HCT116 (cell line): ENCODE measurements at places on chromosomes 7 and 10.
A peak's percentile ranks its signal among the peaks of the same experiment; 100 is the strongest.

DNA sequence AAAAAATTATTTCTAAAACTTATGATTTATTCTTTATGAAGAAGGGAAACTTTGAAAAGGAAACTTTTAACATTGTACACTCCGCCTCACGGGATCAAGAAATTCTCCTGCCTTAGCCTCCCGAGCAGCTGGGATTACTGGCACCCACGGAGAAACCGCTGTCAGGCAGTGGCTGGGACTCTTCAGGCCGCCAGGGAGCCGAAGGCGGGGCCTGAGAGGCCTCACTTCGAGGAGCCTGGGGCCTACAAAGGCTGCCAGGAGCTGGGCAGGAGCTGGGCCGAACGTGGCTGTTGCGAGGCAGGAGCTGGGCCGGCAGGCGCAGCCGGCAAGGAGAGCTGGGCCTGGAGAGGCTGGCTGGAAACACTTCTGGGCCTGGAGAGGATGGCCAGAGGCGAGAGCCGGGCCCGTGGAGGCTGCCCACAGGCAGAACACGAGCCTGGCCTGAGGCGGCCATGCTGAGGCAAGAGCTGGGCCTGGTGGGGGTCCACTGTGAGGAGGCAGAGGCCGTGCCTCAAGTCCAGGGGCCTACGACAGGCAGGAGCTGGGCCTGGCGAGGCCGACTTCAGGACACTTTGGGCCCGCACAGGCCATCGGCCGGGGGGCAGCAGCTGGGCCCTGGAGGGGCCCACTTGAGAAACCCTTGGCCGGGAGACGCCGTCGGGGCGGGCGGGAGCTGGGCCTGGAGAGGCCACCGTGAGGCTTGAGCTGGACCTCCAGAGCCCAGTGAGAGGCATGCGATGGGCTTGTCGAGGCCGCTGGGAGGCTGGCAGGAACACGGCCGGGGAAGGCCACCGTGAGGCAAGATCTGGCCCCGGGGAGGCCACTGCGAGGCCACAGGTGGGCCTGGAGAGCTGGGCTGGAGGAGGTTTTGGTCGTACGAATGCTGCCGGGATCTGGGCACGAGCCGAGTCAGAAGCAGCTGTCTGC, 23.7 kb downstream of the MDH2 start:
- no peaks in the 10 kb centered on the region for H3K27me3 ChIP-seq
- 0 out of 2 replicates have a peak, but pooled peaks cover 3% of the 10 kb centered on the region for H3K36me3 ChIP-seq
- H3K27ac ChIP-seq: no peak overlapping the region
- DNase-seq: no peak
- peaks cover 33% of the 10 kb centered on the region for H3K4me1 ChIP-seq

DNA sequence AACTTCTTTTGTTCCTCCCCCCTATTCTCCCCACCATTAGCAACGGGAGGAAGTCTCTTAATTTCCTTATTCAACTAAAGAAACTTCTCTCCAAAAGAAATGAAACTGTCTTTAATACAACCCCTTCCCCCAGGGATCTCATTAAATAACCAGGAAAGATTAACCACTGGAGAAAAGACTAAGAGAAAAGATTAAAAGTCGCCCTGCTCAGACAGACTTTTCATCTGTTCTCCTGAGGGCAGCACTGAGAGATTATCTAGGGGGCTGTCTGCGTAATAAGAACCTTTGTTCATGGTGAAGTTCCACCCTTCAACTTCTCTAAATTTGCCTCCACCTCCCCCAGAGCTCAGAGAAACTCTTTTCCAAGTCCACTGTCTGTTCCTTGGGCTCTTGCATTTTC, 105.5 kb downstream of the HGF start:
- no peak for DNase-seq
- no peaks in the 10 kb centered on the region for H3K27me3 ChIP-seq
- H3K27ac ChIP-seq: no peak overlapping the region
- no peaks in the 10 kb centered on the region for H3K36me3 ChIP-seq
- no peak overlapping the region for H3K4me3 ChIP-seq

GRCh38 chr10:18418541-18419215, 232.7 kb downstream of the NSUN6 start:
- no peaks in the 10 kb centered on the region for H3K4me1 ChIP-seq
- no peaks in the 10 kb centered on the region for H3K36me3 ChIP-seq
- no peak for DNase-seq

DNA sequence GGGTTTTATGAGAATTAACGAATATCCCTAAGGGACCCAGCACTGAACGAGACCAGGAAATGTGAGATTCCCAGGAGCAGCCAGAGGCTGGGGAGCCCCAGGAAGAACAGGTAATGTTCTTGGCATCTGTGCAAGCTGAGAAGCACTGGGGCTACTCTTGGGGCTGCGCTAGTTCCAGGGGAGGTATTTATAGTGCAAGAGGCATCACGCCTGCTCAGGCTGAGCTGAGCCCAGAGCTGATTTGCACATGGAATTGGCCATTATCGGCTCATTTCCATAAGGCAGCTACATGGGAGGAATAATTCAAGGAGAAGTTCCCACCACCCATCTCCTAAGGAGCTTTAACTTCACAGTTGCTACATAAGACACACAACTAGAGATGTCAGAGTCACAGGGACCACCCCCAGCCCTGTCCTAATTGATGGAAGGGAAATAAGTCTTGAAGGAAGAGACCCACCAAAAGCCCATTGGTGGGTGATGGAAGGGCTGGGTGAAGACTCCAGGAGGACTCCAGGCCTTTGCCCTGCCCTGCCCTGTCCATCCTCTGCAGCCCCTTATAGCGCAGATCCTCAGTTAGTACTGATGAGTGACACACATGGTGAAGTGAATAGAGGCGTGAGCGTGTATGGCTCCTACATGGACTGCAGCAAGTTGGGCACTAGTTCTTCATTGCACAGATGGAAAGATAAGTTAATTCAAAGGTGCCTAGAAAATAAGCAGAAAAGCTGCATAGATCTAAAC, 178.9 kb downstream of the GRID1 start:
- H3K4me3 ChIP-seq: no peak overlapping the region
- no peaks in the 10 kb centered on the region for H3K27me3 ChIP-seq
- no peak for DNase-seq
- H3K27ac ChIP-seq: no peak overlapping the region

DNA sequence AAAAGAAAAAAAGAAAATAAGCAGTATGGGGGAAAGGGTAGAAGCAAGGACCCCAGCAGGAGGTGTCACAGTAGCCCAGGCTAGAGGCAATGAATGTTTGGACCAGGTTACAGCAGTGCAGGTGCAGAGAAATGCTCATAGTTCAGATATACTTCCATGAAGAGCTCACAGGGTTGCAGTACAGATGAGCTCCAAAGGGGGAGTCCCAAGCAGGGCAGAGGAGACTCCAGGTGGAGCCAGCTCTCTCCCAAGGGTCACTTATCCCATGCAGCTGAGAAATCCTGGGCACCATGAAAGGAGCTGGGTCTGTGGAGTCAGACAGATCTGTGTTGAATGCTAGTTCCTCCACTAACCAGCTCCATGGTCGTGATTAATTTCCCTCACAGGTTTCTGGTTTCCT, 174.9 kb downstream of the C7orf25 start:
- H3K4me1 ChIP-seq: no peaks in the 10 kb centered on the region
- no peaks in the 10 kb centered on the region for H3K36me3 ChIP-seq

GRCh38 chr7:155299535-155300202, 2.0 kb downstream of the INSIG1 start:
- H3K4me3 ChIP-seq: peak overlapping the region; percentile 47
- H3K27me3 ChIP-seq: no peaks in the 10 kb centered on the region
- H3K36me3 ChIP-seq: peaks cover 5% of the 10 kb centered on the region; the same call in 1 of the 2 replicates

GRCh38 chr10:52387744-52388143, 73.7 kb downstream of the DKK1 start:
- no peak overlapping the region for H3K4me3 ChIP-seq
- no peak overlapping the region for H3K27ac ChIP-seq
- H3K36me3 ChIP-seq: no peaks in the 10 kb centered on the region

- H3K27me3 ChIP-seq: no peaks in the 10 kb centered on the region
- H3K27ac ChIP-seq: no peak overlapping the region
- no peak overlapping the region for H3K4me3 ChIP-seq
- no peaks in the 10 kb centered on the region for H3K36me3 ChIP-seq
- no peak for DNase-seq
These were observed 24.8 kb upstream of the ADARB2 start for GRCh38 chr10:1762076-1762475.

GRCh38 chr10:98424295-98425254, 9.6 kb upstream of the PYROXD2 start:
- peaks cover 8% of the 10 kb centered on the region for H3K36me3 ChIP-seq
- no peaks in the 10 kb centered on the region for H3K27me3 ChIP-seq
- no peak for DNase-seq
- no peaks in the 10 kb centered on the region for H3K4me1 ChIP-seq

GRCh38 chr7:128389085-128389617, 20.6 kb downstream of the IMPDH1 start:
- peaks cover 3% of the 10 kb centered on the region for H3K36me3 ChIP-seq
- no peaks in the 10 kb centered on the region for H3K4me1 ChIP-seq
- no peaks in the 10 kb centered on the region for H3K27me3 ChIP-seq
- no peak overlapping the region for H3K27ac ChIP-seq
- H3K4me3 ChIP-seq: no peak overlapping the region
- DNase-seq: no peak

DNA sequence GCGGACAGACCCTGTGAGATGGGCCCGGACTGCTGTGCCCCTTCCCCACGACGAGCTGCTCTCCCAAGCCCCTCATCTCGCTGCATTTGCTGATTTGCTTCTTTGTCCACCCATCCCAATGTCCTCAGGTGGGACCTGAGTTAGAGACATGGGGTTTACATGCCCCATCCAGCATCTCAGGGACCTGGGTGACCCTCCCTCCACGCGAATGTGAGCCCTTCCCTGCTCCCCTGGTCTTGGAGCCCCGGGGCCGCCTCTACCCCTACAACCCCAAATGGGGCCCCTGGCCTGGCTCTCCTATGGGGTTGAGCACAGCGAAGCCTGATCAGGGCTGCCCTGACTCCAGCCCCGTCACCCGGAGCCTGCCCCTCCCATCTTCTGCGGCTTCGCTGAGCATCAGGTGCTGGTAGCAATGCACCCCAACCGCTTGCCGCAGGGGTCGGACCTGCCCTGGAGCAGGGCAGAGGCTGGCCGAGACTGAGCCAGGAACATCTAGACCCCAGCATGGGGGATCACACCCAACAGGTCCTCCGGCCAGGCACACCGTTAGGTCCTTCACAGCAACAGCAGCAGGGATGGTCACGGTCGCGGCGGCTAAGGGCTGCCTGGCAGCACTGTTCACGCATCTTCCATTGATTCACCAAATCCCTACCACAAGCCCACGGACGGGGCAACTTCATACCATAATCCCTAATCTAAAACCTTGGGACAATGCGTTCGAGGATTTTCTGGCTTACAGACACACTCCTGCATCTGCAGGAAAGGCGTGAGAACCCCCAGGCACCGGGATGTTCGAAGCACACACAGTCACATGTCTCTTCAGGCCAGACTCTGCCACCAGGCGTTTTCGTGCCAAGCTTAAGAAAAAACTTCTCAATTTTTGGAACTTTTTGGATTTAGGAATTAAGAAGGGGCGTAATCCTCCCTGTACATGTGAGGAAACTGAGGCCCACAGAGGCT, 15.5 kb downstream of the WDR86 start:
- H3K27ac ChIP-seq: no peak overlapping the region
- DNase-seq: no peak

GRCh38 chr10:78199005-78199725, 165.5 kb downstream of the RPS24 start:
- H3K4me1 ChIP-seq: peaks cover 6% of the 10 kb centered on the region; the same call in 1 of the 2 replicates
- H3K4me3 ChIP-seq: no peak overlapping the region
- no peak overlapping the region for H3K27ac ChIP-seq
- no peak for DNase-seq
- no peaks in the 10 kb centered on the region for H3K36me3 ChIP-seq

- H3K4me1 ChIP-seq: peaks cover under 1% of the 10 kb centered on the region; the same call in 1 of the 2 replicates
- H3K27me3 ChIP-seq: no peaks in the 10 kb centered on the region
- no peak overlapping the region for H3K27ac ChIP-seq
- no peaks in the 10 kb centered on the region for H3K36me3 ChIP-seq
- DNase-seq: no peak
- H3K4me3 ChIP-seq: no peak overlapping the region
These were observed 10.7 kb downstream of the BTBD16 start for GRCh38 chr10:122281751-122282150.

GRCh38 chr7:107037717-107038603, 6.5 kb upstream of the PRKAR2B start:
- no peaks in the 10 kb centered on the region for H3K27me3 ChIP-seq
- H3K36me3 ChIP-seq: no peaks in the 10 kb centered on the region
- no peak overlapping the region for H3K4me3 ChIP-seq
- DNase-seq: no peak
- no peak overlapping the region for H3K27ac ChIP-seq

- H3K36me3 ChIP-seq: no peaks in the 10 kb centered on the region
- no peak for DNase-seq
- H3K4me1 ChIP-seq: no peaks in the 10 kb centered on the region
- no peaks in the 10 kb centered on the region for H3K27me3 ChIP-seq
- no peak overlapping the region for H3K4me3 ChIP-seq
These were observed 5.4 kb upstream of the UNCX start for GRCh38 chr7:1227071-1227804.

GRCh38 chr10:44982496-44982895, 3.9 kb upstream of the DEPP1 start:
- H3K27ac ChIP-seq: no peak overlapping the region; the same call in 1 of the 2 replicates
- no peak overlapping the region for H3K4me3 ChIP-seq
- DNase-seq: no peak
- peaks cover 53% of the 10 kb centered on the region for H3K4me1 ChIP-seq
- H3K36me3 ChIP-seq: no peaks in the 10 kb centered on the region

GRCh38 chr10:112721080-112721698, 228.9 kb upstream of the TCF7L2 start:
- H3K27me3 ChIP-seq: no peaks in the 10 kb centered on the region
- H3K4me1 ChIP-seq: peaks cover 21% of the 10 kb centered on the region
- no peak overlapping the region for H3K4me3 ChIP-seq
- peak; percentile 51 for DNase-seq

DNA sequence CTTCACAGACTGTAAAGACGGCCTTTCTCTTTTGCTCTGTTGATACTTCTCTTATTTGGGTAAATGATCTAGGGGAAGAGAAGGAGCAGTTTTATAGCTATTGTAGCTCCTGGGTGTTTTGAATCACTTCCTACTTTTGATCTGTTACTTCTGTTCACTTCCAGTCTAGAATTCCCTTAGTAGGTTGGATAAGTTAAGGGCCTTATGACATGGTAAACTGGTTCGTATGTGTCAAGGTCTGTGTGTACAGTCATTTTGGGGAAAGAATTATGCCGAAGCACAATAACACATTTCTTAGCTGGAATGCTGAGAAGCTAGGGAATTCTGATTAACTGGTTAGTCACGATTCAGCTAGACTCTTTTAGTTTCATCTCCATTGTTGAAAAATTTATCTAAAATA, 8.1 kb downstream of the DENND10 start:
- peaks cover 16% of the 10 kb centered on the region; the same call in 1 of the 2 replicates for H3K36me3 ChIP-seq
- H3K4me1 ChIP-seq: no peaks in the 10 kb centered on the region
- no peak for DNase-seq
- no peak overlapping the region for H3K27ac ChIP-seq
- H3K4me3 ChIP-seq: no peak overlapping the region
- no peaks in the 10 kb centered on the region for H3K27me3 ChIP-seq

GRCh38 chr7:30851651-30852307, 59.9 kb upstream of the AQP1 start:
- peaks cover 3% of the 10 kb centered on the region for H3K4me1 ChIP-seq
- no peak overlapping the region for H3K27ac ChIP-seq
- no peaks in the 10 kb centered on the region for H3K27me3 ChIP-seq
- no peaks in the 10 kb centered on the region for H3K36me3 ChIP-seq
- H3K4me3 ChIP-seq: no peak overlapping the region
- no peak for DNase-seq

GRCh38 chr10:70317943-70318318, 34.1 kb upstream of the NPFFR1 start:
- no peaks in the 10 kb centered on the region for H3K27me3 ChIP-seq
- no peak overlapping the region for H3K27ac ChIP-seq
- H3K4me3 ChIP-seq: no peak overlapping the region
- H3K4me1 ChIP-seq: no peaks in the 10 kb centered on the region
- H3K36me3 ChIP-seq: no peaks in the 10 kb centered on the region
- DNase-seq: no peak

- peak overlapping the region; percentile 35 for H3K4me3 ChIP-seq
- H3K27me3 ChIP-seq: no peaks in the 10 kb centered on the region
- DNase-seq: no peak
- H3K4me1 ChIP-seq: peaks cover 11% of the 10 kb centered on the region
- no peaks in the 10 kb centered on the region for H3K36me3 ChIP-seq
These were observed 881 bp upstream of the PCGF5 start for GRCh38 chr10:91219371-91220193.
